ENCODE measurements at places on chromosomes 3 and 15. TPM values are rescaled to one million over a fixed set of nuclear protein-coding genes. Genes with fewer than 3 reads are reported as not detected.

The GHSR gene
- not detected for total RNA-seq

The A4GNT gene
- not detected for total RNA-seq

The SLC22A14 gene
- 0.10 TPM for total RNA-seq

The LRTM1 gene
- total RNA-seq: not detected

The UNC13C gene
- total RNA-seq: under 0.01 TPM

The MRAS gene
- 5.8 TPM for total RNA-seq

The IQCF5 gene
- total RNA-seq: not detected

The RTP3 gene
- total RNA-seq: 0.10 TPM

The LRRIQ4 gene
- total RNA-seq: not detected

The PLSCR5 gene
- total RNA-seq: not detected

The RASL12 gene
- total RNA-seq: not detected

The SORD gene
- 4.6 TPM for total RNA-seq

The GOLGA8N gene
- total RNA-seq: 6.1 TPM

Measured in mononuclear cell (primary cell).